ENCODE measurements at places on chromosomes 13 and 19.

GRCh38 chr13:99314640-99315176 lies 7.5 kb upstream of the GPR183 start:
- peak; percentile 82 for DNase-seq

DNA sequence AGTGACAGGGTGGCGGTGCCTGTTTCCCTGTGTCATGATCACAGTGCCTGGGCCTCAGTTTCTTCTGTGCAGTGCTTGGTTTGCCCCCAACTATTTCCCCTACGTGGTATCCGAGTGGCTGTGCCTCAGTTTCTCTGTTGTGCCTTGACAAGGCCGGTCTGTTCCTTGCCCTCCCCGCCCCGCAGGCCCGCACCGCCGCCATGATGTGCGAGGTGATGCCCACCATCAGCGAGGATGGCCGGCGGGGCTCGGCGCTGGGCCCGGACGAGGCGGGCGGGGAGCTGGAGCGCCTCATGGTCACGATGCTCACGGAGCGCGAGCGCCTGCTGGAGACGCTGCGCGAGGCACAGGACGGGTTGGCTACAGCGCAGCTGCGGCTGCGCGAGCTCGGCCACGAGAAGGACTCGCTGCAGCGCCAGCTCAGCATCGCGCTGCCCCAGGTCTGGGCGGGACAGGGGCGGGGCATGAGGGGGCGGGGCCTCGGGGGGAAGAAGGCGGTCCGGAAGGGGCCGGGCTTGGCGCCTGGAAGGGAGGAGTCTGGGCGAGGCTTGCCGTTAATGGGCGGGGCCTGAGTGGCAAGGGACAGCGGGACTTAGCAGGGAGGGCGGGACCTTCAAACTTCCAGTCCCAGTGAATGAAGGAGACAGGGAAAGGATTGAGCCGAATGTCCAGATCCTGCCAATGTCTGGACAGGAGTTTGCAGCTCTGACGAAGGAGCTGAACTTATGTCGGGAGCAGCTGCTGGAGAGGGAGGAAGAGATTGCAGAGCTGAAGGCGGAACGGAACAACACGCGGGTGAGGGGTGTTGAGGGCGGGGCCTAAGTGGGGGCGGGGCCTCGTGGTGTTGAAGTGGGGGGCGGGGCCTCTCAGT lies 8.6 kb downstream of the PPFIA3 start:
- DNase-seq, result peak; percentile 95

DNA sequence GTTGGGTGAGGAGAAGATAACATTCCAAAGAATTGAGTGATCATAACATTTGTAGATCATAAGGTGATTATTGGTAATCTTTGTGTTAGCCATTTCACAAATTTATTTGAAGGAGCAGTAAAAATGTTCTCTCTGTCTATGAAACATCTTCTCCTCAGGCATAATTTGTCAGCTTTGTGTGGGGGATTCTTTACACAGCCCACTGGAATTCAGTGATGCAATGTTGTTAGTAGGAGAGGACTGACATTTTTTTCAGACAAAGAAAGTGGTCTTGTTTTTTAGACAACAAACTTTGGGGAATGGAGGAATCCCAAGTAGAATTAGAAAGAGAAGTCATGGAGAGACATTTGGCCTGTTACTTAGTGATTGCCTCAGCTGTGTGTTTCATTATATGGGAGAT lies 100.3 kb downstream of the ITGBL1 start:
- DNase-seq, result no peak

DNA sequence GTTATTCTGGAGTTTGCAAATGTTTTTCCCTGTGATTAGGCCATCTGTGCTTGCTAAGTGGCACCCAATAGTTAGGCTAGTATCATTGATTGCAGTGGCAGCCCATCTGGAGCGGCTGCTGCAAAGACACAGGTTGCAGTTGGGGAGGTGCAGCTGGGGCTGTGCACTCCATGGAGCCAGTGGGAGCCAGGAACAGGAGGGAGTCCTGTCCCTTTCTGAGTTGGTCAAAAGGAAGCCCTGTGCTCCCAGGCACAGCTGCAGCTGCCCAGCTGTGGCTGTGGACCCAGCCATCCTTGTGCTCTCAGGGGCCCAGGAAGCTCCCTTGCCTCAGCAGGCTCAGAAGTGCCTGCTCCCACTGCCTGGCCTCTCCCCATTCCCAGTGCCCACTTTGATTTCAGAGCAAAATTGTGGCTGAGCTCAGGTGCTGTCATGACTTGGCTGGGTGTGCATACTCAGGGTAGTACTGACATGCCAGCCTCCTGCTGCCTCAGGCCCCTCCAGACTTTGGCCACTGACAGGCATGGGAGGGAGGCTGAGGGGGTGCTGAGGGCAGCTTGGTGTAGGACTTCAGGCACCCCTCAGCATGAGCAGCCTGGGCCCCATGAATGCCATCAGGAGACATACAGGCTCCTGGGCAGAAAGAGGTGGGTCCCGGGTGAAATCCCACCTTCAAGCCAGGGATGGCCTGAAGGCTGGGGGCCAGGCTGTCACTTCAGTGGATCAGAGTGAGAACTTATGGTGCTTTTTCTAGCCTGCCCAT lies 270.6 kb downstream of the PCDH20 start:
- DNase-seq, result no peak

DNA sequence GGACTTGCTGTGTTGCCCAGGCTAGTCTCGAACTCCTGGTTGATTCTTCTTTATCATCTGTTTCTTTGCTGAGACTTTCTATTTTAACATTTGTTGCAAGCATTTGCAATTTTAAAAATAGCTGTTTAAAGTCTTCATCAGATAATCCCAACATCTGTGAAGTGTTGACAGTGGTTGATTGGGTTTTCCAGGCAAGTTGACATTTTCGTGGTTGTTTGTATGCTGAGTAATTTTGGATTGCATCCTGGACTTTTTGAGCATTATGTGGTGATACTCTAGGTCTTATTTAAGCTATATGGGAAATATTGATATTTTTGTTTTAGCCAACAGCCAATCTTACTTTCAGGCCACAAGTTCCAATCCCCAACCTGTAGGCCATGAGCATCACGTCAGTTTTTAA lies 25.1 kb downstream of the AP1M1 start:
- no peak for DNase-seq

GRCh38 chr13:101919541-101920181 lies 467.2 kb downstream of the ITGBL1 start:
- no peak for DNase-seq

- no peak for DNase-seq
Observed at GRCh38 chr13:101155920-101156319, 260.4 kb downstream of the NALCN start.

DNA sequence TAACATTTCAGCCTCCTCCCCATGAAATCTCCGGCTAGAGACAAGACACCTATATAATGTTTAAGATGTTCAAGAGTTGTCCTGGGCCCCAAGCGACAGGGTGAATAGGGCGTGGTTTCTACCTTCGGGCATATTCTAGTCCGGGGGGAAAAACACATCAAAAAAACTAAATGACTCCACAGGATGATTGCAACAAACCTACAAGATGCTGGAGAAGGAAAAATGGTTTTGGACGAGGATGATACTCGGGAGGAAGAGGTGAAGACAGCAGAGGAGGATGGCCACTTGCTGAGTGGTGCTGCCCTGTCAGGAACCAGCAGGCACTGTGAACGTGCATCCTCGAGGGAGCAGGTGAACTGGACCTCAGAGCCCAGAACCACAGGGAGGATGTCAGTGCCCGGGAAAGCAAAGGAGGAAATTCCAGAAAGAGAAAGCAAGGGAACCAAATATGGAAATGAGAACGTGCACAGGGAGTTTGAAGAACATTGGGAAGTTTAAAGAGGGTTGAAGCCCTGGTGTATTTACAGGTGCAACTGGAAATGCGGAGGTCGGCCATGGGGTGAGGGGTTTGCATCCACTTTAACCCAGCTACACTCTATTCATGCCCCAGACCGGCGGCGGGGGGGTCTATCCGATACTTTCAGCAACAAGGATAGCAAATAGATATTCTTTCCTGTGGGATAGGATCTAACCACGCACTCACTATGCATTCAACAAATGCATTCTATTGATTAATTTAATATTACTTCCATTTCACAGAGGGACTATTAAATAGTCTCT lies 50.6 kb downstream of the COL4A1 start:
- no peak for DNase-seq

DNA sequence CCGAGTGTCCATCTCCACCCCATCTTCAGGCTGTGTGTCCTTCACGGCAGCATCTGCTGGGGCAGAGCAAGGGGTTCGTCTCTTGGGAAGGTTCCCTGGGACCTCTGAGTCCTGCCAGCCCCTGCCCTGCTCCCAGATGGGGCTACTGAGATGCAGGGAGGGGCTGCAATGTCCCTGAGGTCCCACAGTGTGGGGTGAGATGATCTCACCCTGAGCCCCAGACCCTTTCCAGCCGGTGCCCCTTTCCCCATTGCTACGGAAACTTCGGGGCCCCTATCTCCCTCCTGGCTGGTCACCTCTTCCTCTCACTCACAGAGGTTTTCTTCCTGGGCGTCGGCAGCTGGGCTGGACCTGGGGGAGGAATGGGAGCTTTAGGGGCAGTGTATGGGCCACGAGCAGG lies 5.0 kb downstream of the LILRB2 start:
- no peak for DNase-seq

DNA sequence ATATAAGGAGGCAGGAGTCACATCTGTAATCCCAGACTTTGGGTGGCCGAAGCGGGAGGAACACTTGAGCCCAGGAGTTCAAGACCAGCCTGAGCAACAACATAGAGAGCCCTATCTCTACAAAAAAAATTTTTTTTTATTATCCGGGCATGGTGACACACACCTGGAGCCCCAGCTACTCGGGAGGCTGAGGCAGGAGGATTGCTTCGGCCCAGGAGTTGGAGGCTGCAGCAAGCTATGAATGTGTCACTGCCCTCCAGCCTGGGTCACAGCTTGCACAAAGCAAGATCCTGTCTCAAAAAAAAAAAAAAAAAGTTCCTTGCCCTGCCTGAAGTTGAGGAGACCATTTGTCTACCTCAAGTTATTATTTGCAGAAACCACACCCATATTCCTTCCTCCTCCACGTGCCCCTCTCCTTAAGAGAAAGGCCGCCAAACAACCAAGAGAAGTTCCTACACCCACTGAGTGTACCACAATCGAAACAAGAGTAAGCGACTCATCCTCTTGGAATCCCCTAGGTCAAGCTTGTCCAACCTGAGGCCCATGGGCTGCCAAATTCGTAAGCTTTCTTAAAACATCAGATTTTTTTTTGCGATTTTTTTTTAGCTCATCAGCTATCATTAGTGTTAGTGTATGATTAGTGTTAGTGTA lies 2.2 kb downstream of the ABCC4 start:
- DNase-seq, result peak; percentile 10

- no peak for DNase-seq
Observed at GRCh38 chr13:98270819-98271218, 93.8 kb upstream of the RNF113B start.

GRCh38 chr19:51173681-51174080 lies 31.6 kb downstream of the SIGLEC7 start:
- DNase-seq, result no peak

DNA sequence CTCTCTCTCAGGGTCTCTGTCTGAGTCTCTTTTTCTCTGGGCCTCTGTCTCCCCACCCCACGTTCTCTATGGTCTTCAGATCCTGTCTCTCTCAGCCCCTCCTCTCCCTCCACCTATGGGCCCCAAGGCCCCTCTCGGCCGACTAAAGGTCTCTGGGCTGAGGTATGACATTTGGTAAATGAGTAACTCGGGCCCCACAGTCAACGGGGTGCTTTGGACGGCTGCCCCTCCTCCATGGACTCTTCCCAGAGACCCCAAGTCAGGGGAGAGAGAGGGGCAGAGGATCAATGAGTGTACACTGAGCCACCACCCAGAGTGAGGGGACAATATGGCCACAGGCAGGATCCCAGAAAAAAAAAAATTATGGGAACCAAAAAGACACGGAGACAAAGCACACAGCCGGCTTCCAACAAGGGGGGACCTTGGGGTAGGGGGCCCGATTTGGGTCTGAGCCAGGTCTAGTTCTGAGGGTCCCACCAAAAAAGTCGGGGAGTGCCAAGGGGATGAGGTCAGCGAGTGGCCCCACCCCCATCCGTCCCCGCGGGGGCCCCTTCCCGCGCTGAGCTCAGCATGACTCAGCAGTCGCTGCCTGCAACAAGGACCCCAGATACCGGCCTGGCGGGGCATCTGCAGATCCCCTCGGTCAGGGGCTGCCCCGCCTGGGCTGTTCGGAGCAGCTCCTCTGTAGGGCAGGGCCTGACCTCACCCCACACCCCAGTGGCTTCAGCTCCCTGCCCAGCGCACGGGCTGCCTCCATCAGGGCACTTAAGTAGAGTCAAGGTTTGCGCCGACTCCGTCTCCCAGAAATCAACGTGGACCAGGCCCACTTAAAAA lies 1.5 kb upstream of the FTL start:
- DNase-seq, result peak; percentile 74

DNA sequence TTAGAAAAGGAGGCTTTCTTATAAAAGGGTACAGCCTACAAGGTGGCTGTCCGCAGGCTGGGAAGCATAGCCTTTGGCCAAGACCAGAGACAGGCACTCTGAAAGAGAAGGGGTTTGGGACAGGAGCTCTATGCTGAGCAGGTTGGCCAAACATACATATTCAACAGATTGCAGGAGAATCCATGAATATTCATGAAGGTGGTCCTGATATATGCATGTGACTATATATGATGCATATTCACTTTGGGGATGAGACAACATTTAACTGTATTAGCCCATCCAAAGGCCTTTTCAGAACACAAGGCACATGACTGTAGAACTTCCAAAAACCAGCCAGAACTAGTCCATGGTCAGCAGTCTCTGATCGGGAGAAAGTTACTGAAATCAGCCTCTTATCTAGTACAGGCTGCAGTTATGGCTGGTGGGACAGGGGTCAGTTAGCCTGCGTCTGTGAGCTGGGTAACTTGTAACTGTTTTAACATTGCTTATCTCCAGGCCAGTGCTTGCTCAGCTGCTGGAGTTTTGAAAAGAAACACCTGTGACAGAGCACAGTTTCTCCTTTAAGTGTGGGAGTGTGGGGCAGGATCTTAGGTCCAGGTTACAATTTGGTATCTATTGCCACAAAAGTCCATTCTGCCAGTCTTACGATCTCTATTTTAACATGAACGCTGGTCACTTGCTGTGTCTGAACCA lies 924.2 kb downstream of the UQCRFS1 start:
- DNase-seq, result no peak

DNA sequence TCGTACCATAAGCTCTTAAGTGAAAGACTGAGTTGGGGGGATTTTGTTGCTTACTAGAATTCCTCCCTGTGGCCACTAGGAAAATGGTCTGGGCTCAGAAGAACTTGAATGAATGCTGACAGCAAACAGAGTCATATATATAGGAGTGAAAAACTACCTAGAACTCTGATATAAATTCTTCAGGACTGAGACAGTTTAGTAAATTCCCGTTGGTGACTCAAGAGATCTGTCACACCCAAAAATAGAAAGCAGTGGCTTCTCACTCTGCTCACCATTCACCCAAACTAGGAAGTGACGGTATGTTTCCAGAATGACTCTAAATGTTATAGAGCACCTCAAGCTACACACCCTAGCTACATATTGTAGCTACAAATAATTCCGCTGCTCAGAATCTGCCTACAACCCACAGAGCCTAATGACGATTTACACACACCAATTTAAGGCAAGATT lies 116.2 kb downstream of the TBC1D4 start:
- DNase-seq, result peak; percentile 41

DNA sequence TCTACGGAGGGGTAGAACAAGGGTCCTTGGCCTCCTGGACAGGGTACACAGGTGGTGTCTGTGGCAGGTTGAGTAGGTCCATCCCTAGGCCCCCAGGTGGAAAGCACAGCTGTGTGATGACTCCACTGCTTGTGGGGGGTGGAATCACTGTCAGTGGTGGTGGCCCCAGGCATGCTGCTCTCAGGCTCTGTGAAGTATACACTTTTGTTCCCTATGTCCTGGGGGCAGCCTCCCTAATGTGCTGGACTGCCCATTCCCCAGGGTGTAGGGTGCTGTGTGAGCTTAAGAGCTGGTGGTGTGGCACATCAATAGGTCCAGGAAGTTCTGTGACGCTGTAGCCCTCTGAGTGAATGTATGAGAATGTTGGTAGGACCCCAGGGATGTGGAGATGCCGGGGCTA lies 197.2 kb upstream of the SLC10A2 start:
- DNase-seq, result no peak

All from stimulated activated CD4-positive, alpha-beta T cell treated with anti-CD3 and anti-CD28 coated beads, Interleukin-4, amount 100 ng/mL, for 24 hours (primary cell).